ENCODE measurements at places on chromosomes 1 and 21.

- peak; percentile 83 for DNase-seq
Observed at GRCh38 chr1:201447903-201448871, 20.8 kb downstream of the PHLDA3 start.

DNA sequence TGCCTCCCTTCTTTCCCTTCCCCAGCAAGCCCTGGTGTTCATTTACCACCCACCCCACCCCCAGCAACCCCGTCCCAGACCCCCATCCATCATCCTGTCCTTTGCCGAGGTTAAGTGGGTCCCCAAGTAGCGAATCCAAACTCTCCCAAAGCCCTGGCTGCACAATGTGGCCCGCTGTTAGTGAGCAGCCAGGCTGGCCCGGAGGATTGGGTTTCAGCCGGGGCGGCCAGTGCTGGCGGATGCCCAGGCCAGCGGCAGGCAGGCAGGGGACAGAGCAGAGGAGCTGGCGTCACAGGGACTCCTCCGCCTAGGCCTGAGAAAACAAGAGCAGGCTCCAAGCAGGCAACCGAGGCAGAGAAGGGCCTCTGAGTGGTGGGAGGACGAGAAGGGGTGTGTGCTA lies 61.4 kb downstream of the EPHB2 start:
- no peak for DNase-seq

DNA sequence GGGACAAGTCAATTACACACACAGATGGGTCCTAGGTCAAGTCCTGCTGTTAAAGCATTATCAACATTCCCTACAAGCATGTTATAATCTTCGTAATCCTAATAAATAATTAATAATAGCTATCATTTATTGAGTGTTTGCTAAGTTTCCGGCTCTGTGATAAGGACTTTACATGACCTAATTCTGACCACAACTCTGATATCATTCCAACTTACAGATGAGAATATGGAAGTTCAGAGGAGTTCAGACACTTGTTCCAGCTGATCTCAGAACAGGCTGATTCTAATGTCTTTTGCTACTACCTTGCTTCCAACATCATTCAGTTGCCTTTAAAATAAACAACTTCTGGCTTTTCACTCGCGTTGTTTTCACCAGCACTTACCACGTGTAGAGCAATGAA lies 770.1 kb upstream of the CXADR start:
- no peak for DNase-seq

- DNase-seq: no peak
Observed at GRCh38 chr1:154466921-154467417, 35.0 kb upstream of the TDRD10 start.

- DNase-seq: no peak
Observed at GRCh38 chr1:185156288-185156853, 382 bp downstream of the TRMT1L start.

DNA sequence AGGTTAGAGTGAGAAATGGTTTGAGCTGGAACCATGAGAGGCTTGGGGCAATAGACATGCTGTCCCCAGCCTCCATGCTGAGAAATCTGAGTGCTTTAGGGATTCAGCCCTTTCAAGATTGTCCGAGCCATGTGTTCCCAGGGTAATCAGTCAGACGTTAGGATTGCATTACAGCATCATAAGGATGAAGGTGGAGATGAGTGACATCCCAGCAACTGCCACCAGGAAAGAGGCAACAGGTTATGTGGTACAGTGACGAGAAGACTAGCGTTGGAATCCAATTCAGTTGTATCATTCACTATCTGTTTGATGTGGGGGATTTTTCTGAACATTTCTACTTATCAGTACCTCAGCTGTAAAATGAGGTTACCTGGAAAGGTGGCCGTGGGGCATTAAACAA lies 1.7 kb downstream of the CAMK1G start:
- no peak for DNase-seq

- no peak for DNase-seq
Observed at GRCh38 chr1:88878731-88879130, 12.6 kb downstream of the GTF2B start.

All from activated T-cell treated with anti-CD3 and anti-CD28 coated beads, Interleukin-2, amount 50 U/mL, for 48 hours (primary cell).